ENCODE measurements at places on chromosomes 7 and 10.

DNA sequence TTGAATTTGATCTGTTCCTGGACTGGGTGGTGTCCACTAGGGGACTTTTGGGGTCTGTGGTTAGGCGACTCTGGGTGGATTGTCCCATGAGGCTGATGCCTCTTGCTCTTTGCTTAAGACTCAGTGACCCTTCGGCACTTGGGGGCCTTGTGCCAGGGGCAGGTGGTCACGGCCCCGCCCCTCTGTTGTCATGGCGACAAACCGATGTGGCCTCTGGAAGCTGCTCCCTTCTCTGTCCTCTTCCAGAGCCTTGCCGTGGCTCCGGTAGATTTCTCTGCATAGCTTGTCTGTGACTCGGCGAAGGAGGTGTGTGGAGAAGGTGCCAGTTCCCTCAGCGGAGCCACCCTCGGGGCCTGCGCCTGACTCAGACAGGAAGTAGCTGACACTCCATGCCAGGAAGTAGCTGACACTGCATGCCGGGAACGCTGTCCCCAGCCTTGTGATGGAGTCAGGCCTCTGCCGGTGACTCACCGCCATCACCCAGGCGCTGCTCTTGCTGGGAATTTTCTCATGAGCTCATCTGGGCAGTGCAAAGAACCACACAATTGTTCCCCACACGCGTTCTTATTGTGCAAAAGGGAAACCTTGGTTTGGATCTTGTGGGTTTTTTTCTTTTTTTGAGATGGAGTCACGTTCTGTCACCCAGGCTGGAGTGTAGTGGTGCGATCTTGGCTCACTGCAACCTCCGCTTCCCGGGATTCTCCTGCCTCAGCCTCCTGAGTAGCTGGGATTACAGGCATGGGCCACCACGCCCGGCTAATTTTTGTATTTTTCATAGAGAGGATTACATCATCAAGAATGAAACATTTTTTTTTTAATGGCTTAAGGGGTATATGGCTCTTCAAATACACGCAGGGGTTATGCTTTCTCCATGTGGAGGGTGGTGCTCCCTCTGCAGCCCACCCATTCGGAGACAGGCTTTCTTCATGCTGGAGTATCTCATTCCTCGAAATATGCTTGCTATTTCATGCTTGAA lies 72.6 kb downstream of the PFKFB3 start:
- DNase-seq = no peak

DNA sequence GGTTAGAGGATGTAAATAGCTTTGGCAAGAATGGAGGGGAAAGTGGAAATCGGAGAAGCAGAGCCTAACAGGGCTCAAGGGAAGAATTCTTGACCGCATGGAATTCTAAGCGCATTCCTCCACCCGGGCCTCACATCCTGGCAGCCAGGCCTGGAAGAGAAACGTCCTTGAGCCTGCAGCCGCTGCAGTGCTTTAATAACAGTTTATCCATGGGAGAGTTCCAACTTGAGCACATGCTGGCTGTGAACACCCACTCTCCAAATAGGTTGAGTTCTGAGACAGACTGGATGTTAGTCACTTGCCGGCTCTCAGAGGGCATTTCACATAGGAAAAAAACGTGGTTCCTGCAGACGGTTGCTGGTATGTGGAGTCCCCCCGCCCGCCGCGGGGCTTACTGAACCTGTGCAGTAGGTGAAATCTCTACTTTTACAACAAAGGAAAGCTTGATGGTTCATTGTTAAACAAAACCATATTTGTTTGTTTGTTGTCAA lies 61.4 kb upstream of the STEAP1B start:
- no peak for DNase-seq

DNA sequence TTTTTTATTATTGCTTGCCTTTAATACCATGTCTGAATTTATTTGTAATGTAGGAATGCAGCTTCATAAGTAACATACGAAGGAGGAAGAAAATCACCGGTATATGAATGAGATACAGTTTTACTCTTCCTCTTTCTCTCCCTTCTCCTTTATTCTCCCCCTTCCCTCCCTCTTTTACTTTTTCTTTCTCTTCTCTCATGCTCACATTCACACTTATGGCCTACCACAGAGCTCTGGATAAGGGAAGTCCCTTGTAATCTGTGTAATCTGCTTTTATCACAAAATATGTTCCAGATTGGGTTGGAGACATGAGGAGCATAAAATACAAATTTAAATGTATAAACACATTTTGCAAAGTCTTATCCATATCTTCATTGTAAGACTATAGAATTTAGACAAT lies 59.4 kb downstream of the MDFIC start:
- no peak for DNase-seq

DNA sequence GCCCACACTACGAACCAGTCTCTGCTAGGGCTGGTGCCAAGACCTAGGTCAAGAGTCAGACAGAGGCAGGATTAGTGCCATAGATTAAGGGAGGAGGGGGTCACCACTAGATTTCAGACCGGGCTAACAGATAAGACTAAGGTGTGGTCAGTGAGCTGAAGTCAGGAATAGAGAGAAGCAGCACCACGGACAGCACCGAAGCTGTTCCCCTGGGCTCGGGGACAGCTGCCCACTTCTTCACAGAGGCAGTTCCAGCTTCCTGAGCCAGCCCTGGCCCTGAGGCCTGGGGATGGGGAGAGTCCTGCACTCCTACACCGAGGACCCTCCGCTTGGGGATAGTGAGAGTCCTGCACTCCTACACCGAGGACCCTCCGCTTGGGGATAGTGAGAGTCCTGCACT lies 11.2 kb upstream of the JAKMIP3 start:
- DNase-seq = peak; percentile 29

- no peak for DNase-seq
Observed at GRCh38 chr7:27890205-27890849, 150.4 kb downstream of the TAX1BP1 start.

DNA sequence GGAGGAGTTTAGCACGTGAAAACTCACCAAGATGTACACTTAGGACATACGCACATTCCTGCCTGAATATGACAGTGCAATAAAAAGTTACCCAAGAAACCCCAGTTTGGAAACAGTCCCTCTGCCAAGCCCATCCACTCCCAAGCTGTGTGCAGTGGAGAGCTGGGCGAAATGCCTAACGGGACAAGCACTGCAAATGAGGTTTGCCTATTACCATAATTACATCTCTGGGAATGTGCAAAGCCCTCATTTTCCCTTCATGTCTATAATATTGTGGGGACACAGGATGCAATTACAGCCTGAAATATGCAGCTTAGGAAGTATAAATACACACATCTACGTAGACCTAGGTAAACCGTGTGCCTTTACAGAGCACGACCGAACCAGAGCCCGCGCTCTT lies 117.5 kb downstream of the PLXNA4 start:
- DNase-seq = no peak

DNA sequence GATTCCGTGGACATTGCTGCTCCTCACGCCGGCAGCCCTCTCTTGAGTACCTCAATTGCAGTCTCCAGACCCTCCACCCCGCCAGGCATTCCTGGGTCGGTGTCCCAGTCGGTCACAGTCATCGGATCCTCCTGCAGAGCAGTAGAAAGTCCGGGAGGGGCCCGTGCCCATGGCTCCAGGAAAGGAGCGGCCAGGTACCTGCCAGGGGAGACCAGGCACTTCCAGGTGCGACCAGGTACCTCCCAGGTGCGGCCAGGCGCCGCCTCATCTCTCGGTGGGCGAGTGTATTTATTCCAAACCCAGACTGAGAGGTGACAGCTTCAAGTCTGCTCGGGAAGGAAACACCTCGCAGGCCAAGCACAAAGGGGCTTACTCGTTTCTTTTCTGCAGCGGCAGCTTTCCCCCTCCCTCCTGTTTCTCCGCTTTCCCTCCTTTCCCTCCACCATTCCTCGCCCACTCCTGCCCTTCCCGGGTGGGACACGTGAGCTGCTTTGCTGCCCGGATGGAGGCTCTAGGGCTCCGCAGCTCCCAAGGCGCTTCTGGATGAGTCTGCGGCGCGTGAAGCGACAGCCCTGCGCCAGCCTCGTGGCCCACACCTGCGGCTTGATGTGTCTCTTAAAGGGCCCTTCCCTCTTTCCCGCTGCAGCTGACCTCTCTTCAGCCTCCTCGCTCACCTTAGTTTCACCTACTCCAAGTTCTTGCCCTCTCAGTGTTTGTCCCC lies 39.4 kb upstream of the AGK start:
- DNase-seq = no peak

DNA sequence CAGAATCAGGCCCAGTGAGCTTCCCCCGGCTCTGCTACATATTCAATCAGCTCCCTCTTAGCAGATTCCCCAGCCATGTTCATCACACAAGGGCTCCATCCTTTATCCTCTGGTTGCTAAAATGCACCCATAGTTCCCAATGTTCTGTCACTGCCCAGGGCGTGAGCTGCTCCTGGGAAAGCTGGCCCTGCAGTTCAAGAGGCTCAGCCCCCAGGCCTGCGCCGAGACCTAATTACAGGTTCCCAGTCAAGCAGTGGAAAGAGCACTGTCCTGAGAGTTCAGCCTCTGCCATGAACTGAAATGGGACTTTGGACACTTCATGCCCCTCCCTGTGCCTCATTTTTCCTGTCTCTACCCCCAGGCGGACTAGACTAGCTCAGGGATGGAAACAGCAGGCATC lies 75.6 kb downstream of the GPR26 start:
- no peak for DNase-seq

- DNase-seq = no peak
Observed at GRCh38 chr10:35388197-35388596, 51.9 kb downstream of the CCNY start.

DNA sequence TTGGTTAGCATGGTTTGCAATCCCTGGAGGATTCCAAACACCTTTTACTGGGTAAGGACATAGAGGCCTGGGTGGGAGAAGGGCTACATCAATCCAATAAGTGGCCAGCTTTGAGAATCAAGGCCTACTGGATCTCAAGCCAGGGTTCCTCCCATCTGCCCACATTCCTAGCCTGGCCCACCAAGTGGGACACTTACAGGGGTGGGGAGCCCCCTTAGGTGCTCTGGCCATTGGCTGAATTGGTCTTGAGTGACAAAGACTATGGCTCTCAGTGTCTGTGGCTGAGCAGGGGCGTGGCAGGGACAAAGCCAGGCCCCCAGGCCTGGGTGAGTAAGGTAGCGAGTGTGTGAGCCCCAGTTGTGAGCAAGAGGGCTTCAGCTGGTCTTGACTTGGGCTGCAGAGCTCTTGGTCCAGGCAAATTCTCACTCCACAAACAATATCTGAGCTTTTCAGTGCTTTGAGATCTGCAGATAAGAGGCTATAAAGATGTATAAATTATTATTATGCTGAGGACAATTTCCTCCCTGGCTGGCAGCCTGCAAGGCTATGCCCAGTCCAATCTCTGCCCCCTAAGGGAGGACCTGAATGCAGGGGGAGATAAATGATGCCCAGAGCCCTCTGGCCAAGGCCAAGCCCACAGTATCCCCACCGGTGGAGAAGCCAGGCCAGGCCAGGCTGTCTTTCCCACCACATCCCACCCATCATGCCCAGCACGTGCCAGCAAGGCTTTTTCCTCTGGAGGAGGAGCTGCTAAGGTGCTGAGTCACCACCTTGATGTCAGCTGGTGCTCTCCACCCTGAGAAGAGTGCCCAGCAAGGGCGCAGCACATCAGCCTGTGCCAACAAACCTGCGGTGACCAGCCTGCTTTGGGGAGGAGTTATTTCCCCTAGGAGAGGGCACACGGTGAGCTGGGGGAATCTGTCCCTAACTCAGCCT lies 80.7 kb upstream of the DUSP5 start:
- DNase-seq = no peak

GRCh38 chr7:125450749-125451148 lies 521.1 kb upstream of the POT1 start:
- DNase-seq = no peak

DNA sequence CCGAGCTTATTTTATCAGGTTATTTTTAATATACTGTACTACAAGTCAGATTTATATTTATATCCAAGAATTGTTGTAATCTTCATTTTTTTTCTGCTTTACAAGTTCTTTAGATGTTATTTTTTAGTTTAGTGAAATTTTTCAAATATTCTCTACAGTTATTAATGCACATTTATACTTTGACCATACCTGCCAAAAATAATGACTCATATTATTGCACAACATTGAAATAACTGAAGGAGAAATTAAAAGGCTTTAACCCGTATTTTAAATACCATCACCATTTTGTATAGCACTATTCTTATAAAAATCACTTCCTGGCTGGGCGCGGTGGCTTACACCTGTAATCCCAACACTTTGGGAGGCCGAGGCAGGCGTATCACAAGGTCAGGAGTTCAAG lies 278.5 kb downstream of the BICC1 start:
- DNase-seq = no peak

- DNase-seq = no peak
Observed at GRCh38 chr10:70885931-70886903, 2.1 kb downstream of the PCBD1 start.

- no peak for DNase-seq
Observed at GRCh38 chr7:87413951-87414793, 61.3 kb downstream of the ABCB4 start.

DNA sequence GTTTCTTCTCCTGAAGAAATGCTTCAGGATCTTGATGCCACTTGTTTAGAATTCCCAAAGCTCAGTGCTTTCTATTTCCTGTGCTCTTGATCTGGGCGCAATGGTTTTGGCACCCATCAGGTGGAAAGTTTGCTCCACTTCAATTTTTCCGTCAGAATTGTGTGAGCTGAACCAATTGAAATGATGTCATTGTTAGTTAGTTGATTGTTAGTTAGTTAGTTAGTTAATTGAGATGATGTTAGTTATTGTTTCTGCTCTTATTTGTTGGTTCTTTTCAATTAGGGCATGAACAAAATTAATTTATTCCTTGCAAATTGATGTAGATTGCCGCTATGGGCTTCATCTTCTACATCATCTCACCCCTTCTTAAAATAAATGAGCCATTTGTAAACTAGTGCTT lies 252.6 kb downstream of the BAMBI start:
- DNase-seq = no peak

DNA sequence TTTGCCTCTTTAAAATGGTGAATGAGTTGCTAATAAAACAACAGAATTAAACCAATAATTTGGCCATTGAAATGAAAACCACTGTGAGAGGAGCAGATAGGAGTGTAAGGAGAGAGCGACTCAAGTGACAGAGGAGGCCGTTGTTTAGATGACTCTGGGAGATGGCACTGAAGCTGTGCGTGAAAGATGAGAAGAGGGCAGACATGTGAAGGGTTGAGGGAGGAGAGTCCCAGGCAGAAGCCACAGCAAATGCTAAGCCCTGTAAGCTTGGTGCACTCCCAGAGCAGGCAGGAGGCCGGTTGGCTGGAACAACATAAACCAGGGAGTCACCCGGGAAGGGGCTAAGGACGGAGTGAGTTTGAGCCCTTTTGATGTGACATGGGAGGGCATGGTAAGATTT lies 814 bp upstream of the OPALIN start:
- DNase-seq = no peak

- no peak for DNase-seq
Observed at GRCh38 chr10:98636921-98637329, 190.2 kb upstream of the HPS1 start.

DNA sequence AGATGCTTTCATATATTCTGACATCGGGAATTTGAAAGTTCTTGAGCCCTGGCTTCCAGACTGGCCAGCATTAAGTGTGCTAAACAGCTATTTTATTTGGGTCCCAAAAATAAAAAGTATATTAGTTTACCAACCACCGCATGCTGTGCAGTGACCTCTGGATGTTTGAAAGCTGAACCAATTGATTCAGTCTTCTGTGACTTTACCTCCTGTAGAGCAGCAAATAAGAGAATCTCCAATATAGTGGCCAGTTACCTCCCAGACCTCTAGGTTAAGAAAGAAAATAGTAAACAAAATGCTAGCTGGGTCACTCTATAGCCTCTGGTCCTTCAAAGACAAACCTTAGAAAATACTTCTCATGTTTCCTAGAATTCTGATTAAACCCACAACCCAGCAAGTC lies 424.6 kb upstream of the NFE2L3 start:
- DNase-seq = no peak
